H4 (cell line): ENCODE measurements at places on chromosomes 5 and 9. TPM values are rescaled to one million over a fixed set of nuclear protein-coding genes. Genes with fewer than 3 reads are reported as not detected.

SLC36A2 gene
- 0.14 TPM in 1 of 2 replicates, not detected in the other for total RNA-seq

BTNL3 gene
- total RNA-seq, result not detected in 2 replicates

GLIPR2 gene
- 5.5 and 9.7 TPM in 2 replicates for total RNA-seq

- no peak for DNase-seq
These were observed 11.1 kb upstream of the PSMB7 start for GRCh38 chr9:124426361-124426760.

DNA sequence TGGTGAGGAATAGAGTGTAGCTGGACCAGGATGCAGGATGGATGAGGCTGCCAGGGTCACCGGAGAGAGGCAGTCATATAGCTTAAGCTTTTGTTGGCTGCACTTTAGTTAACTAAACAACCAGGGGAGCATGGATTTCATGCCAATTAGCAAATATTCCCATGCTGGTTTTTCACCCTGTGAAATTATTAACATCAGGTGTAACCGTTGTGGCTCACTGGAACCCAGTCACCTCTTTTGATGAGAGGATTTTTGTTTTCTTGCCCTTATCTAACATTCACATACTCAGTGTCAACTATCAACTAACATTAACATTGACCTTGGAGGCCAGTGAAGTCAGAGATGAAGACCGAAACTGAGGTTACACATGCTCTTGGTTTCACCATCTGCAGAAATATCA, 97.2 kb upstream of the BASP1 start:
- DNase-seq, result no peak

- no peak for DNase-seq
These were observed 140.2 kb downstream of the NFIB start for GRCh38 chr9:14173713-14174112.

- no peak for DNase-seq
These were observed 58.7 kb downstream of the DPYSL3 start for GRCh38 chr5:147451193-147451592.

DNA sequence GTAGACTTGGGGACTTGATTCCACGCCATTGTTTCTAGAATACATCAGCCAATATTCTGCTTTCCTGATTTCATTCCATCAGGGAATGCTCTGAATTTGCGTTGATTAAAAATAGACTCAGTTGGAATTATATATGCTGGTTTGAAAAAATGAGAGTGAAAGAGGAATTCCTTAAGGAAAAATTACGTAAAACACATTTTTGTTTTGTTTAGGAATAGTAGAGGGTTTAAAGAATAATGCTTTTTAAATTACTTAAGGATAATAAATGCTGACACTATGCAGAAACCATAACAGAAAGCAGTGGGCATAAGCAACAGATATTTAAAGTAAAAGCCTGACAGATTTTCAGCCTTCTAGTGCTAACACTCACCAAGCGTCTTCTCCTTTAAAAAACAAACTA, 235.0 kb downstream of the ADAMTS6 start:
- DNase-seq, result no peak
